ENCODE measurements at places on chromosomes 2 and 18. TPM values are rescaled to one million over a fixed set of nuclear protein-coding genes. Genes with fewer than 3 reads are reported as not detected.

DNA sequence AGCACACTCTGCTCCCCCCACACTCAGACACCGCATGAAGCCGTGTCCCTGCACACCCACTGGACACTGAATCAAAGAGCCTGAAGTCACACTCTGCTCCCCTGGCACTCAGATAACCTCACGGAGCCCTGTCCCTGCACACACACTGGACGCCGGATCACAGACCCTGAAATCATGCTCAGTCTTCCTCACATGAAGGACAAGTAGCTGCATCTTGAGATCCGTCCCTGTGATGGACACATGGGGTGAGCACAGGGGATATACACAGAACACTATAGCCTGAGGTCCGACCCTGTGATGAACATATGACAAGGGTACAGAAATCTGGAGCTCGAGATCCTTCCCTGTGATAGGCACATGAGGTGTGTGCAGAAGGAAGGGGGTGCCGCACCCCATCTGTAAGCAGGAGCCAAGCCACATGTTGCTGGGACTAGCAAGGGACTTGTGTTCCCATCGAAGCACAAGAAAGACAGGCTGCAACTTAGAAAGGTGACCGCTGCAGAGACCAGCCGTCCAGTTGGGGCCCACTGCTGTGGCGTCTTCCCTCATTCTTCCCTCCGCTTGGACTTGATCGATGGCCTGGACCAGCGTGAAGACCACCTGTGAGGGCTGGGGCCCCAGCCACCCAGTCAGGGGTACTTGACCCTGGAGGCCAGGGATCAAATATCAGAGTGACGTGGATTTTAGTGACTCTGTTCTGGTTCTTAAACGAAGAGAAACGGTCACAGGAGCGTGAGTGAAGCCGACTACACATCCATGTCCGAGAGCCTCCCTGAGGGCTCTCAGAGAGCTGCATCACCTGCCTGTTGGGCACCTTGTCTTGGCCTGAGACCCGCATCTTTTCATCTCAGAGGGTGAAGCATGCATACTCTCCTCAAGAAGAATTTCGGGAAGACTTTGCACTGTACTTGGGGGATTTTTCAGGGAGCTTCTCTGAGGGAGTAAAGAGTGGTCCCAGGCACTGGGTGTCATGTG, 391.7 kb upstream of the SALL3 start:
- no peak for DNase-seq

DNA sequence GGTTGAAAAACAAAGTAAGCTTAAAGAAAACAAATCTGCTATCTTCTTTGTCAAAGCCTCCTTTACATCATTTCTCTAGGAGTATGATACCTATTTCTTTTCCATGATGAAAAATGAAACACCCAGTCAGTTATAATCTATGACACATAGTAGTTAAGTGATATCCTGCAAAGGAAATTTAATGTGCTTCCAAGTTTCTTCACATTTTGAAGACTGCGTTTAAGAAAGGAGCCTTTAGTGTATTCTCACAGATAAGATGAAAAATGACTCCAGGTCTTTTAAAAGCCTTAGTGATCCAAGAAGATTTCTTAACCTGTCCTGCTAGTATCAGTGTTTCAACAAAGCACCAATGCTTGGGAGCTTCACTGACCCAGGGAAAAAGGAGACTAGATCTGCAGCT, 356.7 kb downstream of the CCDC85A start:
- no peak for DNase-seq

RFTN2 gene
- 1.1 TPM for total RNA-seq

COL4A3 gene
- total RNA-seq: 1.1 TPM

Measured in WTC11 (cell line).